Stimulated activated CD8-positive, alpha-beta memory T cell treated with anti-CD3 and anti-CD28 coated beads, Interleukin-2, amount 100 ng/mL, for 48 hours (primary cell): ENCODE measurements at places on chromosomes 3 and 15.

DNA sequence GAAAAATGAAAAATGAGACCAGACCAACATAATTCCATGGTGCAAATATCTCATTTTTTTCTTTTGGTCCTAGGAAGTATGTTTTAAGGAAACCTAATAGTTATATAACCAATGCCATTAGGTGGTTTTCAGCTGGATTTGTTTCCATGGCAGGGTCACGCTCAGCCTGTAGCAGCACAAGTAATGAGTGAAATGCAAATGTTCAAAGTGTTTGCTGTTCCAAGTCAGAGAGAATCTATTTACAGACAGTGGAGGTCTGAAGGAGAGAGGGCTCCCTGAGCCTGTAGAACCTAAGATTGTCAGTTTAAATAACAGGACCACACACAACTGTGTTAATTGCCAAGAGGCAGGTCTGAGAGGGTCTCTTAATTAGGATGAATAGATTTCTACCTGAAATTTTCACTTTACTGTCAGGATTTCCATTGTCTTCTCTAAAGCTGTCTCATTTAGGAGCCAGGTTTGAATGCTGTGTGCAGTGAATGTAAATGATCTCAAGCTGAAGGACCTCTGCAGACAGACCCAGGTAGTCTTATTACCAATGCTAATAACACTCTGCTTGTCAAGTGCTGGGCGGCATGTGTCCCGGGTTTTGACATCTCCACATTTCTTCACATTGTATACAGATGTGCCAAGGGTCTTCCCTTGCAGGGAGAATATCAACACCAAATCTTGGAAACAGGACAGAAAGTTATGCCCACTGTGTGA, 317.3 kb upstream of the NECTIN3 start:
- no peak for DNase-seq

DNA sequence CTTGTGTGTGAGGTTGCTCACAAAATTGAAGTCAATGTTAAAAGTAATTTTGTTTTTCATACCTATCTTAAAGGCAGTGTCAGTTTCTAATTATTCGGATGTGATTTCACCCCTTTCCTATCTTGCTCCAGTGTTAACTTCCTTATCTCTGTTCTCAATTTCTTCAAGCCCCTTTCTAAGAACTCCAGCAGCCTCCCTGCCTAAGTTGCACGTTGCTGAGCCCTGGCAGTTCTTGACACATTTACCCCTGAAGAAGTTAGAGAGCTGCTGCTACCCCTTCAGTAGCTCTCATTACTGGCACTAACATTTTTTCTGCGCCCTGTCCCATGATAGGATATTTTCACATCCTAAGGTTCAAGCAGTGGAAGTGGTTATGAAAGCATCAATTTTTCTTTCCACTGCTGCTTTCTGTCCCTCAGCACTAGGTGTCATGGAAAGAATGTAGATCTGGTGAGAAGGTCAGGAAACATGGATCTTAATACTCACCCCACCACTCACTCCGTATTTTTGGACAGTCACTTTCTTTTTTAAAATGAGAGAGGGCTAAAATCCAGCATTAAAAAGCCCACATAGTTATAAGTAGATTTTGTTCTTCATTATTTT, 62.9 kb downstream of the OPA1 start:
- no peak for DNase-seq

DNA sequence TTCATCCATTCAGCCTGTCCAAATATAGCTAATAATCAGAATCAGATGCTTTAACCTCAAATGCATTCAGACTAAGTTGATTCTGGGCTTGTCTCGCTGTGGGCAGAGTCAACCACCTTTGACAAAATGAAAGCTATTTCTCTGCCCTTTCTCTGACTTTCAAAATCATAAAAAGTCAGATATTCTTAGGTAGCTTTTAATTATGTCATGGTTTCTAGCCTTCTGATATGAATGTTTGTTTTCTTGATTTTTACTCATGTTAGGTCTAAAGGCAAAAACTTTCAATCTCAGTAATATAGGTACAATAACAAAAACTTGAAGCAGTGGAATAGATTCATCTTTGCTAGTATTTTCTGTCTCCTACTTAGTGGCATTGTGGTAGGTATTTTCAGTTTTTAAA, 25.3 kb upstream of the C15orf61 start:
- no peak for DNase-seq

- DNase-seq: no peak
Measured at GRCh38 chr3:27025718-27026117, 343.5 kb downstream of the NEK10 start.

DNA sequence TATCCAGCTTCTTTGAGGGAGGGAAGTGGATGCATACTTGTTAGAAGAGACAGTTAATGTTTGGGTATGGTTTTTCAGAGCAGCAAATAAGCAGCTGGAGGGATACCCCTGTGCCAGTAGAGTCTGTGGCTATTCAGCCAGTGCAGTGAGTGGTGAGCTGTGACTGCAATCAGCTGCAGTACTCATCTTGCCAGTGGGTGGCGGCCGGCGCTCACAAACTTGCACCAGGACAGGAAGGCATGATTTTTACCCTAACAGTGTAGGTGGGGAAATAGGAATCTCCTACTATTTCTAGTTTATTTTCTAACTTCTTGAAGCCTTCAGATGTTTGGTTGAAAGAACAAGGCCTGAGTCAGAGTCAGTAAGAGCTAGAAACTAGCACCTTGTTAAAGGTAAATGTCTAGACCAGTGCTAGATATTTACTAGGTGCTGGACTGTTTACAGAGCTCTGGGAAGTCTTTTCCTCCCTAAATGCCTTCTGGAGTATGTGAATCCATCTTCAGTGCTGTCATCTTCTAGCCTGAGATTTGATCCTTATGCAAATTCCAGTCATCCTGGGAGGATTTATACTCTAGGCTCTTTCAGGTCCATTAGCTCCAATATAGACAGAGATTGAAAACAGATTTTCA, 23.6 kb downstream of the TIMP4 start:
- DNase-seq: peak; percentile 59

DNA sequence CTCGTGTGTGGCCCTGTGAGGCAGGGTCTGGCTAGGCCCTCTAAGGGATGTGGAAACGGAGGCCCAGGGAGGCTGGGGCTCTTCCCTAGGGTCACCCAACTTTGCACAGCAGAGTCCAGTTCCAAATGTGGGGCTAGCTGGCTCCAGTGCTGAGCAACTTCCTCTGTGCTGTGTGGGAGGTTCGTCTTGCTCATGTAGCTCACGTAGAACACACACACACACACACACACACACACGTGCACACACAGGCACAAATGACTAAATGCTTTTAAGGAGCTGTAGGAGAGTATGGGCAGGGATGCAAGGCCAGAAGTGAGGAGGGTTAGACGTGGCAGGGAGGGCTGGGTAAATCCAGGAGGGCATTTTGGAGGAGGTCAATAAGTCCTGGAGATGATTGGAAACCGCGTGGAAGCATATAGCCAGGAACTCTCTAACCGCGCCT, 213.8 kb downstream of the RPLP1 start:
- peak; percentile 23 for DNase-seq

DNA sequence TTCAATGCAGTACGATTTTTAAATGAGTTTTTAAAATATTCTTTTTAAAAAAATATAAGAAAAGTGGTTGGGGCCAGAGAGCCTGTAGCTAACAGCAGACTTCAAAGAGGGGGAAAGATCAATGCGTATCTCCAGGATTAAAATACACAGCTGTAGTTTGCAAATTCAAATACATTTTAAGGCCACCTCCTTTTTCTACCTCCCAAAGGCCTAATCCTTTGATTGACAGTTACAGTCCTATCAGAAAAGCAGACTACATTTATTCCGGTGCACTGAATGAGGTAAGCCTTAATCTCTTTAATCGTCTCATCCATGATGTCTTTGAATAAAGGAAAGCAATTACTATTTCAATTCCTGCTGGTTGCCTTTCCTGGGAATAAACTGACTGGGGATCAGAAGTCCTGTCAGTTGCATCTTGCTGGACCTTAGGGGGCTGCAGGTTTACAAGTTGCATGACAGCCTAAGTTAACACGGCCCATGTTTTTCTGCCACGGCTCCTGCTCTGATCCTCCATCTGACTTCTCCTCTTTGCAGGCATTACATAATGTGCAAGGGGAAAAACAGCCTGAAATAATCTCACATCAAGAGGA, 51.7 kb downstream of the CADPS start:
- no peak for DNase-seq

DNA sequence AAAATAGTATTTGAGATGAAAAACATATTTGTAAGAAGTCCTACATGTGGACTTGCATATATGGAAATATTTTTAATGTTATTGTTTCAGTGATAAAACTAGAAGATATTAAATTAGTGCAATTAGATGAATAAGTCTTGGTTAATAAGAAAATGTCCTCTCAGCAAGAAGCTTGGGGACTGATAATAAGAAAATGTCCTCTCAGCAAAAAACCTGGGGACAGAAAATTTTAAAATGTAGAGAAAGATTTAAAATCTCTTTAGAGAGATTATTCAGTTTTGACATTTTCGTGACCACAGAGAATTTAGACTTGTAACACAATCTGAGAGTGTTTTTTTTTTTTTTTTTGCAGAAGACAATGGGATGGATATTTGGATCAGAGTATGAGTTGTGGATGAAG, 156.0 kb downstream of the ISL2 start:
- DNase-seq: no peak

DNA sequence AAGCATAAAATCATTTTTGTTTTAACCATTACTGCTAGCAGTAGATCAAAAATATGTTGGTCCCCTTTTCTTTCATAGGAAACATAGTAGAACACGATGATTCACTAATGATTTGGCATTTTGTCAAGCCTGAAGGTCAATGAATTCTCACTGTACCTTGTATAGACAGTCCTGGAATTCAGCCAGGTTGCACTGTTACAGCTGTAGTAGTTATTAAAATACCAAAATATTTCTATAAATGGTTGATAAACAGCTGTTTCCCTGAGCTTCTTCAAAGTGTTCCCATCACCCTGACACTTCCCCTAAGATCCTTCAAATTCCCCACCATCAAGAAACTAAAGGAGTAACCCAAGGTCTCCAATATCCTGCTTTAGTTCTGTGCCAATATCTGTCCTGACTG, 200.9 kb downstream of the ATP8B4 start:
- no peak for DNase-seq

DNA sequence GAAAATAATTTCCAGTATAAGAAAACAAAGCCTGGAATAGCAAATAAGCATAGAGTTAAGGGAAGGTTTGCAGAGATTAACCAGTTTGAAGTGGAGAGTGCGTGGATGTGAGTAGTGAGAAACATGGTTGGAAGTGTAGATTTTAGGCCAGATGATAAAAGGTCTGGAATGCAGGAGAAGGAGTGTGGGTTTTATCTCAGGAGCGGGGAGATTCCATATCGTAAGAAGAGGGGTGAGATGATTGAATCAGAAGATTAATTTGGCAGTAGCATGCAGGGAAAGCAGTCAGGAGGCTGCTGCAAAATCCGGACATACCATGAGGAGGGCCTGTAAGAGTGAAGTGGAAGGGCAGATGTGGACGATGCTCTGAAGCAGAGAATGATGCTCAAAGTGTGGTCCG, 13.7 kb downstream of the PPARG start:
- no peak for DNase-seq

- DNase-seq: no peak
Measured at GRCh38 chr3:172707967-172708366, 2.9 kb downstream of the NCEH1 start.

- DNase-seq: no peak
Measured at GRCh38 chr3:124926426-124927101, 8.0 kb downstream of the MUC13 start.

DNA sequence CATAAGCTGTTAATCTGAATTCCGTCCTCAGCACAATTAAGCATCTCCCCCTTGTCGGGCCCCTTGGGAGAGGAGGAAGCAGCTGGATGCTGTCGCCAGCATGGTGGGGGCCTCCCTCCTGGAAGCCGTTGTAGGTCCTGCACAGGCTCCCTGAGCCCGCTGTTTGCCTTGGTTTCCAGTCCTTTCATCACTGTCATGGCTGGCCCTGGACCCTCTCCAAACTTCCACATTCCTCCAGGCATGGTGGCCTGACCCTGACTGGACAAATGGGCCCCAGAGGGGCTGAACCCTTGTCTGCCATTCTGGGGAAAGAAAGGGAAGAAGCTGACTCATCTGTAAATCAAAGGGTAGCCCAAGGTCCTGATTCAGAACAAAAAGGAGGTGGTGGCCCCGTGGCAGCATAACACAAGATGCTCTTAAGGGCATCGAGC, 300.5 kb upstream of the LRRFIP2 start:
- DNase-seq: no peak

DNA sequence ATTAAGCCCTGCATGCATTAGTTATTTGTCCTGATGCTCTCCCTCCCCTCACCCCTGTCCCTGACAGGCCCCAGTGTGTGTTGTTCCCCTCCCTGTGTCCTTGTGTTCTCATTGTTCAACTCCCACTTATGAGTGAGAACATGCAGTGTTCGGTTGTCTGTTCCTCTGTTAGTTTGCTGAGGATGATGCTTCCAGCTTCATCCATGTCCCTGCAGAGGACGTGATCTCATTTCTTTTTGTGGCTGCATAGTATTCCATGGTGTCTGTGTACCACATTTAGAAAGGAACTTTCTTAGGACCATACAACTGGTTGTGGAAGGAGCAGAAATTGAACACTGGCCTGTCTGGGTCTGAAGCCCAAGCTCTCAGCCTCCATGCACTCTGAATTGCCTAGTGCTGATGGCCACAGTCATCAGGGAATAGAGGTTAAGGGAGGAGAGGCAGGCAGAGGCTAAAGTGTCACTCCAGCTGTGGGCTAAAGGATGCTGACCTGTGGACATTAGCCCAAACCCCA, 138.5 kb downstream of the FNDC3B start:
- DNase-seq: no peak

- no peak for DNase-seq
Measured at GRCh38 chr3:127419182-127419581, 131.3 kb upstream of the PRR20G start.
